ENCODE measurements at places on chromosomes 5 and 9.

- peak; percentile 39 for DNase-seq
Measured at GRCh38 chr5:40071870-40072269, 607.8 kb upstream of the PTGER4 start.

DNA sequence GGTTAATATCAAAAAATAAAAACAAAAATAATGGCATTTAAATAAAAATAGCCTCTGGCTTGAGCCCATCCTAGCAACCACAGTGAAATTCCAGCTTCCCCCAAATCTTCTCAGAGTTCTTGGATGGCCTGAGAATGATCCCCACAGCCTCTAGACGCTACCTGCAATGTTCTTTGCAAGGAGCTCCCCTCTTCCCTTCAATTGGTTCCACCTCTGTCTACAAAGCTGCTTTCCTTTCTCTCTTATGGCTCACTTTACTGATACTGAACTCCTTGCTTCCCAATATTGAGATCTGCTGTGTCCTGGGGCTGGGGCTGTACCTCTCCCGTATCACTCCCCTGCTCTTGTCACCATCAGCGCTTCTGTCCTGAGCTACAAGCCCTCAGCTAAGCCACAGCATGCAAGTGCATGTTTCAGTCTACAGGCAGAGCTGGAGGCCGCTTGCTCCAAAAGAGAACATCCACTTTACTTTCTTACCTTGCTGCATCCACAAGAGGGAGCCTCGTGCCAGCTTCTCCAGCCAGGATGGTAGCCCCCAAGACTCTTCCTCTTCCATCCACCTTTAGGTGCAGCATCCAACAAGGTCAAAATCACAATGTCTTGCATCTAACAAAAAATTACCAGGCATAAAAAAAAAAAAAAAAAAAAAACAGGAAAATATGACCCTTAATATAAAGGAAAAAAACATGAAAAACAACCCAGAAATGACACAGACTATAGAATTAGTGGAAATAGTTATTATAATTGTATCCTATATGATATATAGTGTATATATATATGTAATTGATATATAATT, 57.4 kb upstream of the PRSS3 start:
- peak; percentile 63 for DNase-seq

DNA sequence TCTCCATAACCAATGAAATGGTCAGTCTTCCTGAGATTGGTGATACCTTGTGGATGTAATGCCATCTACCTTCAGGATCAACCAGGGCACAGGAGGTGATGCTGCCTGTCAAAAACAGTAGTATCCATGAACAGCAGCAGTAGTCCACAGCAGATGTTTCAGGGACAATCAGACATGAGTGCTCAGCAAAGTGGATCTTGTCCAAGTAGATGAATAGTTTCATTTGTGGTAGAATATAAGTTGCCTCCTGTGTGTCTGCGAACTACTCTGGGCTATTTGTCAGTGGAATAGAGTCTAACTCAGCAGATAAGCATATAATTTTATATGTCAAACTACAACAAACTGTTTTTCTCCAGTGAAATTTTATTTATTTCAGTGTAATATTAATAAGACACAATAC, 1860.1 kb upstream of the ACO1 start:
- no peak for DNase-seq

DNA sequence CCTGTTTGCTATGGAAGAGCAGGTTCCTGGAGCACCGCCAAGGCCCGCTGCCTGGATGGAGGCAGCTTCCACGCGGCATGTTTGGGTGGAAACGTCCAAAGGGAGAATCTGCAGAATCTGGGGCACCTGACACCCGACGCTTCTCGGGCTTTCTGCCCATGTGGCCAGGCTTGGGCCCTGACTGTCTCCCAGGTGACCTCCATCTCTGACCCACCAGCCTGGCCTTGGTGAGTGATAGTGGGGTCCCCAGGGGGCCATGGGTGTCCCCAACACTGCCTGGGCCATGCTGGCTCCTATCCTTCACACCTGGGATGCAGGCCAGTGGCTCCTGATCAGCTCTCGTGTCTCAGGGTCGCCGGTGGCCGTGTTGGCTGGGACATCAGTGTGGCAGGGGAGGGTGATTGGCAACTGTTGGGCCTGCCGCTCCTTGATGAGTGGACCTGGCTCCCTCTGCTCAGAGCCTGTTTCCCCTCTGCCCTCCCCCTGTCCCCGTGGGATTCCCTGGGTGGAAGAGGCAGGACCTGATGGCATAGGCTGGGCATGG, 34.0 kb downstream of the GLT6D1 start:
- DNase-seq, result no peak

GRCh38 chr5:89299998-89300397, 417.0 kb upstream of the MEF2C start:
- no peak for DNase-seq

DNA sequence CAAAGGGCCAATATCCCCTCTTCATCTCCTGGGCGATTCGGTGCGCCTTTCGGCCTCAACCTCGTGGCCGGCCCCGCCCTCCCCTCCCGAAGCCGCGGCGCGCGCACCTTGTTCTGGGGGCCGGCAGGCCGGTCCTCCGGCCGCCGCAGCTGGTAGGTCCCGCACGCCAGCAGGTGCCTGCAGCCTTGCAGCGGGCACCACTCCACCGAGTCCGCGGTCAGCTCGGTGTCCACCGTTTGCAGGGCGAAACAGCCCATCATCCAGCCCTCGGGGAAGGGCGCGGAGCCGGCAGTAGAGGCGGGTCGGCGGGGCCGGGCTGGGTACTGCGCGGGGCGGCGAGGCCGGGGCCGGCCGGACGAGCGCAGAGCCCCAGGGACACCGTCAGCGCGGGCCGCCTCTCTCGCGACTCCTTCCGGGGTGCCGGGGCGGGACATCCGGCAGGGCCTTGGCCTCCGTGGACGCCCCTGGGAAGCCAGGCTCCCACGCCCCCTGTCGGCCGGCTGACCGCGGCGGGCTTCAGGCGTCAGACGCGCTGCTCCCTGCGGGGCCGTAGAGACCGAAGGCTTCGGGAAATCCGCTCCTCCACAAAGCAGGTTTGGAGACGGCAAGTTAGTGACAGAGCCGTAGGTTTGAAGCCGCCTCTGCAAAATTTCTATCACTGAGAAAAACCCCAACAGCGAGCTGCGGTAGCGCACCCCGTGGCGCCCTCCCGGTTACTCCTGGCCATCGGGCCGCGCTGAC, at the start of gene DPH7:
Gene DPH7, minus strand, starts transcription at position 408 of the 741 bp plus-strand sequence. Its CDS starts 148 bp downstream, at position 260.
- DNase-seq, result peak; percentile 92

DNA sequence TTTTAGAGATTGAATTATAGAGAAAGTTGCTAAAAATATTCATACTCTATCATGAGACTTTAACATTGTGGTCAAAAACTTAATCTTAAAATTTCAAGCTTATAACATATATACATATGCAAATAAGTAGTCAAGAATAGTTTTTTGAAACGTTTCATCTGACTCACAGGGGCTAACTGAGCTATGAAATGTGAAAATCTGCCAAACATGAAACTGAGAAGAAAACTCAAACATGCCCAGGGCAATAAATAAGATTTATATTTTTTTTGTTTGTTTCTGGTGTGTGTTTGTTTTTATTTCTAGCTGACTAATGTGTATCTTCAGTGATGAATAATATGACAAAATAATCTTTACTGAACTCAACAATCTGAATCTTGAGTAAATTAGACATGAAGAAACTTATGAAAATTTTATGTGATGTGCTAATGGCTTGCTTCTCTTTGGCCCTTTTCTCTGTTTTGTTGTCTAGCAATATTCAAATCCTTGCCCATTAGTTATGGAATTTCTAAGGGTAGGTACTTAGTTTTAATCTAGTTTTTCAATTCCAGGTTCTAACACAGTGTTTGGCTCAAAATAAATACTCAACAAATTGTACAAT, 99.9 kb downstream of the FAM174A start:
- no peak for DNase-seq

DNA sequence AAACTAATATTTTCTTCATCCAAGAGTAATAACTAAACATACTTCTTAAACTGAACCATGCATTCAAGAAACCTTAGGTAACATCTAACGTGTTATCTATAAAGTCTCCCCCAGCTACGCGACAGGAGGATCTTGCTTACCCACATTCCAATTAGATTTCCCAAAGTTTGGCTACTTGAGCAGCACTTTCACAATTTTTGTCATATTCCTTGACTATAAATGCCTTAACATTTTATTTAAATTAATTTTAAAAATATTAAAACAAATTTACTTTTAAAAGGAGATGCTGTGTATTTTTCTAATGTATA, 25.3 kb upstream of the IFNE start:
- no peak for DNase-seq

- DNase-seq, result no peak
Measured at GRCh38 chr5:81228084-81228483, 5.0 kb upstream of the CKMT2 start.

- peak; percentile 22 for DNase-seq
Measured at GRCh38 chr9:4923580-4924544, 61.2 kb upstream of the JAK2 start.

DNA sequence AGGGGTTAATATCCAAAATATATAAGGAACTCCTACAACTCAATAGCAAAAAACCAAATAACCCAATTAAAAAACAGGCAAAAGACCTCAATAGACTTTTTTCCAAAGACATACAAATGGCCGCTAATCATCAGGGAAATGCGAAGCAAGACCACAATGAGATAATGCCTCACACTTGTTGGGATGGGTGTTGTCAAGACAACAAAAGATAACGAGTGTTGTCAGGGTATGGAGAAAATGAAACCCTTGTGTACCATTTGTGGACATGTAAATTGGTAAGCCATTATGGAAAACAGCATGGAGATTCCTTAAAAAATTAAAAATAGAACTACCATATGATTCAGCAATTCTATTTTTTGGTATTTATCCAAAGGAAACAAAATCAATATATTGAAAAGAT, 620.2 kb downstream of the ACTL7B start:
- DNase-seq, result no peak

- DNase-seq, result peak; percentile 6
Measured at GRCh38 chr5:99926463-99926862, 608.7 kb upstream of the FAM174A start.

GRCh38 chr5:4531756-4532704, 608.1 kb upstream of the ADAMTS16 start:
- DNase-seq, result no peak

GRCh38 chr9:136232969-136233368, 12.6 kb downstream of the QSOX2 start:
- DNase-seq, result no peak

DNA sequence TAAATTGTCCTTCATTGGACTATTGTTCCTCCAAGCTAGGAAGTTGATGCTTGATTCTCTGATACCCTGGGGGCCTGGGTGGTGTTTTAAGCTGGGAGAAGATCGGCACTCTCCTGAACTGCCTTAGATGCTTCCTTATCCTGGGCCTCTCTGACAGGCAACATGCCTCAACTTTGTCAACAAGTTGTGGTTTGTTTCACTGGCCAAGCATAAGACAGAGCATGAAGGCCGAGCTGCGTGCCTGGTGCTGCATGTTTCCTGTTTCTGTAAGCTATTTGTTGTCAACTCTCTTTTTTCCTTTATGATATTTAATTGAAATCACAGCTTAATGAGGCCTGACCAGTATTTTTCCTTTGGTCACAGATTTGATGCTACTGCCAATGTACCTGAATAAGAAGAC, 187.6 kb upstream of the TNC start:
- peak; percentile 14 for DNase-seq

DNA sequence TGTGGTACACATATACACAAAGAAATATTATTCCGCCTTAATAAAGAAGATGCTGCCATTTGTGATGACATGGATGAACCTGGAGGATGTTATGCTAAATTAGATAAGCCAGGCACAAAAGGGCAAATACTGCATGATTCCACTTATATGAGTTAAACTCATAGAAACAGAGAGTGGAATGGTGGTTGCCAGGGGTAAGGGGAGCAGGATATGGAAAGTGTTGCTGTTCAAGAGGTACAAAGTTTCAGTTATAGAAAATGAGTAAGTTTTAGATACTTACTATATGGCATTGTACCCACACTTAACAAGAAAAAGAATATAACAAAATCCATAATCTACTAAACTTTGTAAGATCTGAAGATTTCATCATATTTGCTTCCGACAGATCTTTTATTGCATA, 252.2 kb downstream of the SYK start:
- no peak for DNase-seq

DNA sequence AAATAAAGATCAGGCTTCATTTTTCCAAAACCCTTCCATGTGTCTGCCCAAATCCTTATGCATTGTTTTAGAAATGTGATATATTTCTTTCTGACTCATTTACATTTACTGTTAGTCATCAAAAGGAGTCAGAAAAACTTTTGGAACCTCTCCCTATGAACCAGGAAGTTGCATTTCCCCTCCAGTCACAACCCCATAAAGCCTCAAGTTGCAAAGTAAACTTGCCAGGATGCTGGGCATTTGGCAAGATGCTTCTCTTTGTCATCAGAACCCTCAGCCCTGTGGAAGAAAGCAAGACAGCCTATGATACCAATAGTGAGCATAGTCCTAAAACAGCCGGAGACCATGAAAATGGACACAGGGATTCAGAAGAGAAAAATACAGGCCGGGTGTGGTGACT, 84.2 kb downstream of the MUSK start:
- peak; percentile 86 for DNase-seq

- DNase-seq, result no peak
Measured at GRCh38 chr9:76580188-76580587, 121.2 kb downstream of the GCNT1 start.

GRCh38 chr9:14766299-14766698, 43.8 kb upstream of the CER1 start:
- DNase-seq, result no peak

DNA sequence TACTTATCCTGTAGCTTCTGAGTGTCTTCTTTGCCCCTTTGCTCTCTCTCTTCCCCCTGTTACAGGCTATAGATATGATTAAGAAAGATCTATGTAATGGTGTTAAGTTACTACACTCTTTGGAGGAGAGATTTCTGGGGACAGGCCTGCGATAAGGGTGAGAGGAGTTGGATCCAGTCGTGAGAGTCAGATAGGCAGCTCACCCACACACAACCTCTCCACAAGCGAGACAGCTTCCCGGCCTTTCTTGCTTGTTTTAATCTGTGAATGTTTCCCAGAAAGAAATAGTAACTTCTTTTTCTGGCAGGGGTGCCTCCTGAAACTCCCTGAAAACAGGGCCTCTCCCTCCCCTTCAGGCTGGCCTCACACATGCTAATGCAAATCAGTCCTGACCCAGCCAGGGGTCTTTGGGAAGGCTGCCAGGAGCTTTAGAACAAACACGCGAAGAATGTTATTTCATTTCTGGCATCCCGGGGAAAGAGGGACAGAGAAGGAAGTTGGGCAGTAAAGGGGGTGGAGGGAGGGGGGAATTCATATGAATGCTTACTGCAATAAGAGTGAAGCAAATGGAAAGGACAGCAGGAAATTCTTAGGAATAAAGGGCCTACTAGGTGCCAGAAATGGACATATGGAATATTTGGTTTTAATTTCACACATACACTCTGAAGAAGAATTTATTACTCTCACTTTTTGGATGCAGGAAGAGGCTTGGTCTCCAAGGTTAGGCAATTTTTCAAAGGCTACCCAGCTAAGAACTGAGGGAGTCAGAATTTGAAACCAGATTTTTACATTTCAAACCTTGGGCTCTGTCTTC, 215.8 kb upstream of the TRIM32 start:
- DNase-seq, result peak; percentile 30

DNA sequence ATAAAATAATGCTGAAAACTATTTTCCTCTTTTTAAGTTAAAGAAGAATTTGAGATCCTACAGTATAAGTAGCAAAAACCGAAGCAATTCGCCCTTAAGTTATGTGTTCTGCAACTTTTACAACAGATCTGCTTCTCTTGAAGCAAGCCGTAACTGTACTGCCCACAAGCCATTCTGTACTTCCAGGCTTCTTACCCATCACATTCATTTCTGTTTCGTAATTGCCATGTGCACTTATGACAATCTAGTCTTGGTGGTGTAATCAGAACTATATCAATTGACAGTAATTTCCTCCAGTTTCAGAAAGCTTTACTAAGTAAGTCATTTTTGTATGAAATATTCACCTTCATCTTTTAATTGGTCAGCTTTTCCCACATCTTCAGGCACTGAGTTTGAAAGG, 13.8 kb downstream of the SGTB start:
- no peak for DNase-seq

GRCh38 chr9:35112257-35113020, 3.2 kb downstream of the ATOSB start:
- peak; percentile 49 for DNase-seq

All from kidney tubule cell (primary cell).